ENCODE measurements at places on chromosomes 4 and X. TPM values are rescaled to one million over a fixed set of nuclear protein-coding genes. Genes with fewer than 3 reads are reported as not detected.

The CPE gene
- total RNA-seq, result 1.3 TPM

The LNX1 gene
- 1.7 TPM for total RNA-seq

The PIR gene
- 32.0 TPM for total RNA-seq

The OGT gene
- total RNA-seq, result 63.3 TPM

The AWAT2 gene
- not detected for total RNA-seq

The MAGEA12 gene
- under 0.01 TPM for total RNA-seq

The GAGE12G gene
- total RNA-seq, result not detected

The ATOH1 gene
- not detected for total RNA-seq

The KLHL4 gene
- 0.43 TPM for total RNA-seq

The WAS gene
- not detected for total RNA-seq

The CXCL11 gene
- 0.14 TPM for total RNA-seq

The CPLX1 gene
- not detected for total RNA-seq

The SLC4A4 gene
- 25.9 TPM for total RNA-seq

The HTN1 gene
- total RNA-seq, result not detected

The ANOS1 gene
- under 0.01 TPM for total RNA-seq

The SPANXA1 gene
- total RNA-seq, result 0.28 TPM

The MAGEA2B gene
- not detected for total RNA-seq

The ANXA10 gene
- total RNA-seq, result 25.3 TPM

The IL1RAPL1 gene
- 0.46 TPM for total RNA-seq

The SYP gene
- 0.18 TPM for total RNA-seq

The SAGE1 gene
- total RNA-seq, result under 0.01 TPM

The S100G gene
- not detected for total RNA-seq

The CT45A6 gene
- total RNA-seq, result not detected

The TMEM154 gene
- 2.3 TPM for total RNA-seq

Data from smooth muscle cell of bladder (primary cell).